ENCODE measurements at places on chromosomes 16 and 17.

DNA sequence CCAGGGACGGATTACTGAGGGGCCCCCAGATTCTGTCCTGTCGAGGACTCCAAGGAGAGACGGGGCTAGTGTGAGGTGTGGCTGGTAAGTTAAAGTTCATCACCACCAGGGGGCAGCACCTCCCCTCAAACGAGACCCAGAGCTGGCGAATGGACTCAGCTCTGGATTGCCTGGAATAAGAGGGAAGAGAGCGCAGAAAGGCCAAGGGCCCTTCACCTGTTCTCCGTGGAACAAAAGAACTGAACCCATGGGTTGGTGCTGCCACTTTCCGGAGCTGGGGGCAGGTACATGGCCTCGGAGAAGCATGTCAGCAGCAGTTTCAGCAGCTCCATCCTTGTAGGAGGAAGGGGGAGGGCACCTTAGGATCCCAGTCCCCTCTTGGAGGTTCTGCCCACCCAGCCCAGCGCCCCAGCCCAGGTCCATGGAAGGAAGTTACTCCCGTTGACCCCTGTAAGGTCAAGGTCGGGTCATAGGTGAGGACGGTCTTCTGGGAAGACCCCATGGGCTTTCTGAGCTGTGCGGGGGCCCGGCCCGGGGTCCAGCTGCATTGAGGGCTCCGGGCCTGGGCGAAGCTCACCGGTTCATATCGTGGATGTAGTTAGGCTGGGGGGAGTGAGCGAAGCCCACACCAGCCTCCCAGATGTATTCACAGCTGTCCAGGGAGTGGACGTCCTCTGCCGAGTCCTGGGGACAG lies 10.8 kb downstream of the HID1 start:
- DNase-seq: peak; percentile 74

GRCh38 chr17:45018848-45019711 lies 32.4 kb downstream of the DCAKD start:
- DNase-seq: no peak

DNA sequence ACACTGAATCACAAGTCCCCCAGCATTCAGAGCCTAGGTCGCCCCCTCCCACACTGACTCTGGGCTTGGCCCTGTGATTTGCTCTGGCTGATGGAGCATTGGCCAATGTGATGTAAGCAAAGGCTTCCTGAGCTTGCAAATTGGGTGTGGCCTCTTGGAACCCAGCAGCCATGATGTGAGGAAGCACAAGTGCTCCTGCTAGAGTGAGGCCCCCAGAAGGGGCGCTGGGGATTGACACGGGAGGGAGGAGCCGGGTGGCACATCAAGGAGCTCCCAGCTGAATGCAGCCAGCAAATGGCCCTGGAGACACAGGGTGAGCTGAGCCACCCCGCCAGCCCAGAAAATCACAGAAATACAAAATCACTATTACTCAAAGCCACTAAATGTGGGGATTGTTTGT lies 308.5 kb downstream of the C16orf95 start:
- no peak for DNase-seq

GRCh38 chr17:1604831-1605528 lies 23.7 kb downstream of the SLC43A2 start:
- DNase-seq: no peak

- DNase-seq: no peak
Observed at GRCh38 chr16:30774367-30775130, 12.4 kb downstream of the RNF40 start.

GRCh38 chr16:24013864-24014645 lies 178.3 kb downstream of the PRKCB start:
- peak; percentile 28 for DNase-seq

DNA sequence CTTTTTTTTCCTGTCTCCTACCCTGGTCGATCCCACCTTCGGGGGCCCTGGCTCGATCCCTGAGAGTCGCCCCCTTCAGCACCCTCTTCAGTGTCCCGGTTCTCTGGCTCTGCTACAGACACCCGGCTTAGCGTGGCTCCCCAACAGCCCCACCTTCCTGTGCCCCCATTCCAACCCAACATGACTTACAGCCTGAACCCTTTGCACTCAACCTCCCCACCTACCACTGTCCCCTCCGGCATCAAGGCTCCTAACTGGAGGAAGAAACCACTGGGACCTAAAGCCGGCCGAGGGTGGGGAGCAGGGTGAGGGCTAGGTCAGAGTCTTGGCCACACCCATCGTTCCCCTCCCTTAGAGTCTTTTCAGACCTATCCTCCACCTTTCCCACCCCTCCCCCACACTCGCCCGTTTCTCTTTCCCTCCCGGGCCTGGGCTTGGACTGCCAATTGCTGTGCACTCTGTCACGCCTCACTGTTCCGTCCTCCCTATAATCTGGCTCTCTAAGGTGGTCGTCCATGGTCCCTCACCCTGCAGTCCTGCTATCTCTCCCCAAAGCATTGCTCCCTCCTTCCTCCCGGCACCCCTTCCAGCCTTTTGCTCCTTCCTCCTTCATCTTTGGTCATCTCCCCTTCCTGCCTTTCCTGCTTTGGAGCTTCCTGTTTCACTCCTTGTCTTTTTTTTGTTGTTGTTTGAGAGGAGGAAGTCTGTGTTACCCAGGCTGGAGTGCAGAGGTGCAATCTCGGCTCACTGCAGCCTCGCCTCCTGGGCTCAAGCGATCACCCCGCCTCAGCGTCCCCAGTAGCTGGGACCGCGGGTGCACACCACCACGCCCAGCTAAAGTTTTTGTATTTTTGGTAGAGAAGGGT lies 890 bp upstream of the CLDN7 start:
- no peak for DNase-seq

DNA sequence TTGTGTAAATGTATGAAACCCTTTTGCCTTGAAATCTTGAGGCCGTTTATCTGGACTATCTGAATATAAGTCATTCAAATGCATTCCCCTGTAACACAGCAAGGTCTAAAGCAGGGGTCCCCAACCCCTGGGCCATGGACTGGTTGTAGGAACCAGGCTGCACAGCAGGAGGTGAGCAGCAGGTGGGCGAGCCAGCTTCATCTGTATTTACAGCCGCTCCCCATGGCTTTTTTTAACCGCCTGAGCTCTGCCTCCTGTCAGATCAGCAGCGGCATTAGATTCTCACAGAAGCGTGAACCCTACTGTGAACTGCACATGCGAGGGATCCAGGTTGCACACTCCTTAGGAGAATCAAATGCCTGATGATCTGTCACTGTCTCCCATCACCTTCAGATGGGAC lies 24.1 kb downstream of the DNAH3 start:
- DNase-seq: no peak

- DNase-seq: no peak
Observed at GRCh38 chr16:21037736-21038135, 112.9 kb downstream of the DNAH3 start.

DNA sequence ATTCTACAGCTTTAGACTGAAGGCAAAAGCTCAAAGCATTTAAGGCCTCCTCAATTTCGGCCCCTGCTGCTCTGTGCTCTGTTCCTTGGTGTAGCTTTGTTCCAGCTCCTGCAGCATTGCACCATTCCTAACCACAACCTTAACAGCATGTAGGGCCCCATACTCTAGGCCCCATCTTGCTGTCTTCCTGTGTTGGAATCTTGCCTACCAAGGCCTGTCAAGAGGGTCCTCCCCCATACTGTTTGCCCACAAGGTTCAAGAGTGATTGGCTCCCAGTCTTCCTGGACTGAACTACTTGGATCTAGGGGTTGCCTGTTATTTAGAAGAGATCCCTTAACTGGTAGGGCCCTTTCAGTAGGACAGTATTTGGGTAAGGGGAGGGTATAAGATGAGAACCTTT lies 26.8 kb downstream of the TRPV2 start:
- no peak for DNase-seq

GRCh38 chr17:65558683-65559460 lies 2.6 kb downstream of the AXIN2 start:
- DNase-seq: no peak

DNA sequence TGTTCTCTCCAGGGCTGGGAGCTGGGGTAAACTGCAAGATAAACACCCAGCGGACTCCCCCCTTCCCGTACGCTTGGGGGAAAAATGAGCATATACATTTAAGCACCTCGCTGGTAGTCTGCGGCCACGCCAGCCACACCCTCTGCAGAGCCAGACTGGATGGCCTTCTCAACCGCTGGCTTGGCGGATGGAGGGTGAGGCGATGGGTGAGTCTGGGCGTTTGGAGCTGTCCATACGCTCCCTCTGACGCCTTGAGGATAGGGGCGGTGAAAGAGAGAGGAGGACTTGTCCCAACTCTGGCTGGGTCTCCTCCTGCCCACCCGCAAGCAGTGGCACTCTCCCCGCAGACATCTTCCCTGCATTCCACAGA lies 1.0 kb downstream of the ITGA3 start:
- no peak for DNase-seq

DNA sequence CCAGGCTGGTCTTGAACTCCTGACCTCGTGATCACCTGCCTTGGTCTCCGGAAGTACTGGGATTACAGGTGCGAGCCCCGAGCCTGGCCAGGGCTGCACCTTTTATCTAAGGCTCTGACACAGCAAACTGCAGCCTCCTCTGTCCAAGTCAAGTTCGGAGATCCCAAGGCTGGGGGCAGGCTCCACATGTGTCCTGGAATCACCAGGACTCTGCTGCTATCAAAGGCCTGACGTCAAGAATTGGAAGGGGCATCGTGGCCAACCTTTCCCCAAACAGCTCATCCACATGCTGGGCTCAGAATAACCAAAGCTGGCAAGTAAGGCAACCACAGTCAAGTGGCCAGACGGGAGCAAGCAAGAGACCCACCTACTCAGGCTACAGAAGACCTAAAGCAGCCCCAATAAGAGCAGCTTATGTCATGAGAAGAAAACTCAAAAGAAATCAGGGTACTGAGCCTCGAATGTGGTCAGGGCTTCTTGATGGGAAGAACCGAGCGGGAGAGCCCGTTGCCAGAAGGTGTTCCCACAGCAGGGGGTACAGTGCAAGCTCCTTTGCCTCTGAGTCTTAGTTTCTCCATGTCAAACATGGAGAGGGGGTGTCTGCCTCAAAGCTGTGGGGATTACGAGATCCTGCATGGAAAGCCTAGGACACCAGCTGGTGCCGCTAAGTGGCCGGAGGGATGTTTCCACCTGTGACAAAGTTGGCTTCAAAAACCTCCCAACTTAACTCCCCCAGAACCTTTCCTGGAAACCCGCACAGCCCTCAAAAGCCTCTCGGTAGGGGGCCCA lies 7.9 kb downstream of the MYBBP1A start:
- no peak for DNase-seq

- no peak for DNase-seq
Observed at GRCh38 chr17:74860872-74861661, 1.4 kb upstream of the GRIN2C start.

DNA sequence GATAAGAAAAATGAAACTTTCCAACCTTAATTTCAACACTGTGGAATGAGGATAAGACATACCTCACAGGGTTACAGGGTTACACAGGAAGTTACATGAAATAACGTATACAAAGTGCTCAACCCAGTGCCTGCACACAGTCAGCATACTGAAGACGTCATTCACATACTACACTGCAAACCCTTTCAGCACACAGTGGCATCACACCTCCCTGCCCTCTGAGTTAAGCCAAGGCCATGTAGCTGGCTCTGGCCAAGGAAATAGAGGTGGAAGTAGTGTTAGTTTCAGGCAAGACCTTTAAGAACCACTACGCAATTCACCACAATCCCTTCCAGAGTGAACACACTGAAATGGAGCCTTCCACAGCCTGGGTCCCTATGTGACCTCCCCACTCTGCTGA lies 46.6 kb upstream of the GSG1L start:
- DNase-seq: no peak

GRCh38 chr16:85965125-85965524 lies 66.2 kb downstream of the IRF8 start:
- DNase-seq: no peak

DNA sequence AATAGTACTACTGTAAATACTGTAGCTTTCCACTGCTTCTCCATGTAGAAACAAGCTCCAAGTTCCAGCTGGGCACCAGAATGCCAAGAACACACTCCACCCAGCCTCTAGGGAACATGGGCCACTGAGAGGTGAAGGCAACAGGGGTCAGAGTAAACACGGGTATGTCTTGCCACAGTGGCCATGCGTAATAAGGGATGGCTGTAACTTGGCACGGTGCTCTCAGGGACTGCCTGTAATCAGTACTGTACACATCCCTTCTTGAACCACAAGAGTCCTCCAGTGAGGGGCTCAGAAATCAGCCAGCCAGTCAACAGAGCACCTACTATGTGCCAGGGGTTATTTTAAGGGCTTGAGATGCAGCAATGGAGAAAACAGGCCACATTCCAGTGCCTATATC lies 10.8 kb downstream of the LRRC59 start:
- DNase-seq: no peak
